Smooth muscle cell of the umbilical artery (primary cell): ENCODE measurements at places on chromosomes 7 and 10. TPM values are rescaled to one million over a fixed set of nuclear protein-coding genes. Genes with fewer than 3 reads are reported as not detected.

LYZL2 gene
- not detected in 2 replicates for total RNA-seq

NPSR1 gene
- not detected in 2 replicates for total RNA-seq

ALDH18A1 gene
- 249 and 250 TPM in 2 replicates for total RNA-seq

SPAM1 gene
- not detected in 2 replicates for total RNA-seq

SEMA3A gene
- total RNA-seq = 18.1 and 28.1 TPM in 2 replicates

MAGI2 gene
- total RNA-seq = 10.1 and 16.0 TPM in 2 replicates

URGCP gene
- total RNA-seq = 25.7 and 25.8 TPM in 2 replicates

HKDC1 gene
- total RNA-seq = 0.59 and 1.9 TPM in 2 replicates

AQP1 gene
- 19.5 and 27.0 TPM in 2 replicates for total RNA-seq

POM121L12 gene
- not detected in 2 replicates for total RNA-seq

CLIP2 gene
- 37.4 and 89.4 TPM in 2 replicates for total RNA-seq

MOGAT3 gene
- not detected in 2 replicates for total RNA-seq

C10orf62 gene
- total RNA-seq = 0.23 and 0.30 TPM in 2 replicates

GRID1 gene
- 0.09 and 0.30 TPM in 2 replicates for total RNA-seq

ADCY1 gene
- total RNA-seq = 0.23 and 0.30 TPM in 2 replicates

TUBB8 gene
- not detected in 2 replicates for total RNA-seq

TFR2 gene
- 0.83 and 0.89 TPM in 2 replicates for total RNA-seq

LRRC4 gene
- total RNA-seq = 0.18 TPM in 1 of 2 replicates, not detected in the other

FOXP2 gene
- 0.92 and 1.2 TPM in 2 replicates for total RNA-seq

HECW1 gene
- not detected in 2 replicates for total RNA-seq

SAMD9 gene
- total RNA-seq = 10.4 and 11.9 TPM in 2 replicates

PDLIM1 gene
- total RNA-seq = 5.6 and 7.9 TPM in 2 replicates

AZGP1 gene
- 0.32 TPM in 1 of 2 replicates, not detected in the other for total RNA-seq

RBM33 gene
- 25.2 and 35.5 TPM in 2 replicates for total RNA-seq

SVIL gene
- total RNA-seq = 47.2 and 196 TPM in 2 replicates

ATOH7 gene
- not detected in 2 replicates for total RNA-seq

SFRP4 gene
- 0.14 and 0.89 TPM in 2 replicates for total RNA-seq

VWA2 gene
- not detected in 2 replicates for total RNA-seq

SEMA3C gene
- 391 and 455 TPM in 2 replicates for total RNA-seq

TRPV5 gene
- not detected in 2 replicates for total RNA-seq

P4HA1 gene
- 977 and 1,438 TPM in 2 replicates for total RNA-seq

GPR158 gene
- under 0.01 and 0.05 TPM in 2 replicates for total RNA-seq

COBL gene
- total RNA-seq = not detected in 2 replicates

STRIP2 gene
- total RNA-seq = 3.3 and 9.8 TPM in 2 replicates

CBX3 gene
- total RNA-seq = 110 and 145 TPM in 2 replicates

SLC26A5 gene
- not detected in 2 replicates for total RNA-seq

PYROXD2 gene
- total RNA-seq = 12.5 and 20.1 TPM in 2 replicates

C10orf105 gene
- total RNA-seq = not detected in 2 replicates

MYL10 gene
- not detected in 2 replicates for total RNA-seq

MSMB gene
- total RNA-seq = not detected in 2 replicates

CDC14C gene
- not detected in 2 replicates for total RNA-seq
